ENCODE measurements at places on chromosomes 6 and 20.

- no peak for DNase-seq
These were observed 5.1 kb downstream of the COX4I2 start for GRCh38 chr20:31642837-31643236.

DNA sequence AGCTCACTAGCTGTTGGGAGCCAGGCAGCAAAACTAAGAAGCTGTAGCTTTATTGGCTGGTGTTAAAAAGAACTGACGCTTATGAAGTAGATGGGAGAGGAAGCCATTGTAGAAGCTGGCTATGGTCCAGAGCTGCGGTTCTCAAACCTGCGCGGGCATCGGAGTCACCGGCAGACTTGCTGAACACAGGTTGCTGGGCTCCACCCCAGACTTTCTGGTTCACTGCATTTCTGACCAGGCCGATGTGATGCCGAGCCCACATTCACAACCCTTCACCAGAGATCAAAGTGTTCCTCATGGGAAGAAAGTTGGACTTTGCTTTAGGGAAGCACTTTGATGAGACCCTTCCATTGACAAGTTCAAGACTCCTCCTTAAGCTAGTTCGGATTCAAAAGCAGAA is 231.6 kb downstream of the QKI start:
- DNase-seq: no peak

- DNase-seq: no peak
These were observed 454.6 kb upstream of the EYS start for GRCh38 chr6:66161546-66162108.

DNA sequence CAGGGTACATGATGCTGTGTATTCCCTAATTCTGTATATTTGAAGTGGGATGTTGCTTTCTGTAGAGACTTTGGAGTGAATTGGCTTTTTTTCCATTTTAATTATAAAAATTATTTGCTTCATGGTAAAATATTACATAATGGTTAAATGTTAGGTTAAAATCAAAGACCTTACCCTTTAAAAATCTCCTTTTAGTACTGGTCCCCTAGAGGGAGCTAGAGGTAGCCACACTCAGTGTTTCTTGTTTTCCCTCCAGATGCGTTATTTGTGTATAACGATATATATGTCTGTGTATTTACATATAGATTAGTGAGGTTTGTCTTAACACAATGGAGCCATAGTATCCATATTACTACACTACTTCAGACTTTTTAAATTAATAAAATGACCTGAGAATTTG is 146.7 kb downstream of the PLCB4 start:
- no peak for DNase-seq

DNA sequence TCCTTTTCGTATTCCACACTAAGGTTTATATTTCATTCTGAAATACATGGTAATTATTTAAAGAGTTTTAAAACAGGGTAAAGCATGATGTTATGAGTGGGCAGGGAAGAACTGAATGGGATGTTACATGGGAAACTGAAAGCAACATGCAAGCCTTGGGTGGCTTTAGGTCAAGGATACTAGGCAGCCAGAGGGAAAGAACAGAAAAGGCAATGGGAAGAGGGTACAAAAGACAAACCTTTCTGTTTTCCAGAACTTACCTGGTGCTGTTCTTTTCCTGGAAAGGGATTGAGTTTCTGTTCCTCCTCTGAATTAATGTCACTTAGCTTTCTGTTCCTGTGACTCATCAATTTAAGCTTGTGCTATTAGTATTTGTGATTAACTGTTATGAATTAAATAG is 71.2 kb upstream of the SMIM8 start:
- DNase-seq: no peak

DNA sequence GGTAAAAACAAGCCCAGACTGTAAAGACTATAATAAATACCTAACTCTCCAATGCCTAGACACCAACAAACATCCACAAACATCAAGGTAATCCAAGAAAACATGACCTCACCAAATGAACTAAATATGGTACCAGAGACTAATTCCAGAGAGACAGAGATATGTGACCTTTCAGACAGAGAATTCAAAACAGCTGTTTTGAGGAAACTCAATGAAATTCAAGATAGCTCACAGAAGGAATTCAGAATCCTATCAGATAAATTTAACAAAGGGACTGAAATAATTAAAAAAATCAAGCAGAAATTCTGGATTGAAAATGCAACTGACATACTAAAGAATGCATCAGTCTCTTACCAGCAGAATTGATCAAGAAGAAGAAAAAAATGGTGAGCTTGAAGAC is 26.6 kb downstream of the NCOA6 start:
- DNase-seq: no peak

- peak; percentile 10 for DNase-seq
These were observed 153.5 kb downstream of the DLL1 start for GRCh38 chr6:170137176-170137891.

GRCh38 chr6:155147958-155148663 is 115.7 kb upstream of the CLDN20 start:
- no peak for DNase-seq

GRCh38 chr6:108789475-108789874 is 58.7 kb upstream of the ARMC2 start:
- DNase-seq: no peak

DNA sequence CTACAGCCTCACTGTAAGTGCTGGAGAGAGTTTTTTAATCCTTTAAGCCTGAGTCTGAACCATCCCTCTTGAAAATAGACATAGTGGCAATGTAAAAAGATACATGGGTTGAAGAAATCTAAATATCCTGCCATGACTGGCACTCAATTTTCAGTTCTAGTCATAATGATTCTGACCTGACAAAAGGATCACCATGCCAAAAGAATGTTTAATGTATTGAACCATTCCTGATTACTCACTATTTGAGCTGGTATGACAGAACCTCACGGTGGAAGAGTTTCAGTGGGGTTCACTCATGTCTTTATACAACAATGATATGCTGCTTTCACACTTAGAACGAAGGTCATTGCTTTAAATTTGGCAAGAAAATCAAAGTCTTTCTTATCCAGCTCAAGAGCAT is 93.4 kb downstream of the HIVEP2 start:
- DNase-seq: peak; percentile 62

- DNase-seq: peak; percentile 50
These were observed 79.9 kb downstream of the GCLC start for GRCh38 chr6:53464927-53465460.

DNA sequence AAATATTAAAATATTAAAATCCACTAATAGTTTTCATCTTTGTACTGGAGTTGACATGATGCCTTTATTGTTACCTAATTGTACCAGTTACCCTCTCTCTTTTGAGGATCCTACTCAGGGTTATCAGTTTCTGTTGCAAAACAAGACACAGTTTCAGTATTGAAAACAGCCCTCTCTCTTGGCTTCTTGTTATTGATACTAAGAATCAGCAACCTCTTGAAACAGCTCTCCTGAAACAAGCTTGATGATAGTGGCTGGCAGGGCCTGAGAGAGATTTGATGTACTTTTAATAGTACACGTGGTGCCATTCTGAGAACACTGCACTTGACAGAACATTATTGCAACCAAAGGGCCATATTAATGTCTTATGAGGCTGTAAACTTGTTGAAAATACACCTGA is 64.9 kb upstream of the MEI4 start:
- no peak for DNase-seq

- DNase-seq: no peak
These were observed 232.6 kb downstream of the TMEM242 start for GRCh38 chr6:157090736-157091135.

- DNase-seq: no peak
These were observed 369.4 kb upstream of the IMPG1 start for GRCh38 chr6:76441875-76442274.

- DNase-seq: no peak
These were observed 17.6 kb upstream of the CDKN1A start for GRCh38 chr6:36660771-36661471.

DNA sequence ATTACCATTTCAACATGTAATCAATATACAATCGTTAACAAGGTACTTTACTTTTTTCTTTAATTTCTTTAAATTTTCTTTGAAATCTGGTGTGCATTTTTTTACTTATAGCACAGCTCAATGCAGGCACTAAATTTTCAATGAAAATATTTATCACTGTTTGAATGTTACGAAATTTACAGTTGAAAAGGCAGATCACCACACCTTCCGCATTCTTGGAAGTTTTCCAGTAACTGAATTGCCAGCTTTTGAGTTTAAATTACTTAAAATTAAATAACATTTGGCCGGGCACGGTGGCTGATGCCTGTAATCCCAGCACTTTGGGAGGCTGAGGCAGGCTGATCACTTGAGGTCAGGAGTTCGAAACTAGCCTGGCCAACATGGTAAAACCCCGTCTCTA is 309.9 kb downstream of the BMP7 start:
- no peak for DNase-seq

GRCh38 chr6:39226639-39227329 is 2.5 kb downstream of the KCNK5 start:
- DNase-seq: no peak

GRCh38 chr6:124962639-124963415 is 590 bp downstream of the RNF217 start:
- peak; percentile 51 for DNase-seq

GRCh38 chr6:91196729-91197128 is 609.9 kb upstream of the MAP3K7 start:
- DNase-seq: no peak

- DNase-seq: no peak
These were observed 36.4 kb downstream of the CEP250 start for GRCh38 chr20:35491823-35492222.

- DNase-seq: no peak
These were observed 266.0 kb downstream of the SLC24A3 start for GRCh38 chr20:19478320-19478895.

DNA sequence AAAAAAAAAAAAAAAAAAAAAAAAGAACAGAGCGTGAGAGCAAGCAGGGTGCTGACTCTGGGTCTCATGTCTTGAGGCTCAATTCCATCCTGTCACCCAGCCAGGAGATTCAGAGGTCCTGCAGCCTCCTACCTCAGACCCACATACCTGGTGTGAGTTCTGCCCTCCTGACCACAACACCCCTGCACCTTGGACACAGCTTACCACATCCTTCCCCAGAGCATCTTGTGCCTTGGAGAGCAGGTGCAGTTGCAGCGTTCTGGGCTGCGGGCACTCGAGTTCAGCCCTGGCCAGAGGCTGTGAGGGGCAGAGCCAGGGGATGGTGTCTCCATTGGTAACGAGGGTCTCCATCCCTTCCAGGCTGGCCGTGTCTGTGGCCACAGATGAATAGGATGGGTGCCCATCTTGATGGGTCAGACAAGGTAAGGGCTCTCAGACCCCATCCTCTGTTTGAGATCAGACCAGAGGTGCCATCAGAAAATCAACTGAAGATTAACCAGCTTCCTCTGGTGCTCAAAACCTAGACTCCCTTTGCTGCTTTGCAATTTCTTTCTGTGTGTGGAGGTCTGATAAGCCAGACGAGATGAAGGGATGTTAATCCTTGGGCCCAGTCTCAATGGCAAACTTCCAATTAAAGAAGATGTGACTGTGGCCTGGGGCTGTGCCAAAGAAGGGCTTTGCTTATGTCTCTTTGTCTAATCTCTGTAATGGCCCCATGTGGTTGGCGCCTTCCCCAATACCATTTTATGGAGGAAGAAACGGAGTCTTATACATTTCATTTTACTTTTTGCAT is 14.7 kb upstream of the ZNF831 start:
- no peak for DNase-seq

DNA sequence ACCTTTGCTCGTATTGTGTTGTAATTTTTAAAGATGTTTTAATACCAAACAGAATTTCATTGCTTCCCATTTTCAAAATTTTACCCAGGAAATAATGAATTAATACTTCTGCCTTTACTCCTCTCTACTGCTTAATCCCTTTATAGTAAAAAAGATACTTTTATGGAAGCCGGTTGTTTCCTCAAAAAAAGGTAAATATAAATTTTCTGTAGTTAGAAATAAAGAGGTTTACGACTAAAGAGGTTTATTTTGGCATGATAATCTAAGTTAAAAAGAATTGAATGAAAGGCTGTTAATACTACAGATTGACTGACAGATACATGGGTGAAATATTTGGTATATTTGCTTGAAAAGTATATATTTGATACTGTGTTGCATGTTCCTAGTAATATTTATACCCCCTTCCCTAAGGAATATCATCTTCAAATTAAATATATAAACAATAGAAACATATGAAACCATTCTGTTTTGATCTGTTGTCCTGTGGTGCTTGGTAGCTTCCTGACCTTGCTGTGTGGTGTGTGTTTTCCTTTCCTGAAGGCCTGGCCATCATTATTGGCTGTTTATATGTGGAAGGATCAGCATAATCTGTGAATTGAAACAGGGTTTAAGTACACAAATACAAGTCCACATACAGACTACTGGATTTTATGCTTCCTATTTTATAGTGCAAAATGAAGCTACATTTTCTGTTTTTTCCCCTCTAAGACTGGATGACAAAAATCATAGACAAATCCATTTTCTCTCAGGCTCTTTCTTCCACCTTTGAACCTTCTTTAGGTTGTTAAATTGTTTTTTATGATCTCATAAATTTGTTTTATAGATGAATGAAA is 2.3 kb downstream of the LIN28B start:
- DNase-seq: no peak

GRCh38 chr20:58243653-58244410 is 15.4 kb upstream of the ANKRD60 start:
- peak; percentile 33 for DNase-seq

GRCh38 chr20:31698803-31699718 is 23.6 kb downstream of the BCL2L1 start:
- peak; percentile 97 for DNase-seq

- no peak for DNase-seq
These were observed 5.9 kb downstream of the WASF1 start for GRCh38 chr6:110173506-110174132.

GRCh38 chr6:26284537-26285142 is 80.4 kb upstream of the BTN3A2 start:
- DNase-seq: peak; percentile 73

- no peak for DNase-seq
These were observed 210.1 kb upstream of the CNR1 start for GRCh38 chr6:88376197-88376596.

DNA sequence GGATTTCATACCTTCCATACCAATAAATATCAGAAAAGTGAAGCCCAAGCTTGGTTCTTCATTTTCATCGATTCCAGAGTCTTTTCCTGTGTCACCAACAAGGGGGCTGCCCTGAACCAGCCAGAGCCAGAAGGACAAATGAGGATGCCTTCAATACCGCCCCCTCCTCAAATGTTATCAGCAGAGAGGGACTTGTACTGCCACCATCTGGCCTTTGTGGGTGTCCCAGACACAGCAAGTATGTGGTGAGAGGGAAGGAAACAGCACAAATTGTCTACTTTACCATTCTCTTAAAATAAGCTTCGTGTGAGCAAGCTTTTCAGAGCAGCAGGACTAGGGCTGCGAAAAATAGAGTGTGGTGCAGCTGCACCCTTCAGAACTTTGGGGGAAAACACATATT is 165.3 kb downstream of the SOBP start:
- no peak for DNase-seq

DNA sequence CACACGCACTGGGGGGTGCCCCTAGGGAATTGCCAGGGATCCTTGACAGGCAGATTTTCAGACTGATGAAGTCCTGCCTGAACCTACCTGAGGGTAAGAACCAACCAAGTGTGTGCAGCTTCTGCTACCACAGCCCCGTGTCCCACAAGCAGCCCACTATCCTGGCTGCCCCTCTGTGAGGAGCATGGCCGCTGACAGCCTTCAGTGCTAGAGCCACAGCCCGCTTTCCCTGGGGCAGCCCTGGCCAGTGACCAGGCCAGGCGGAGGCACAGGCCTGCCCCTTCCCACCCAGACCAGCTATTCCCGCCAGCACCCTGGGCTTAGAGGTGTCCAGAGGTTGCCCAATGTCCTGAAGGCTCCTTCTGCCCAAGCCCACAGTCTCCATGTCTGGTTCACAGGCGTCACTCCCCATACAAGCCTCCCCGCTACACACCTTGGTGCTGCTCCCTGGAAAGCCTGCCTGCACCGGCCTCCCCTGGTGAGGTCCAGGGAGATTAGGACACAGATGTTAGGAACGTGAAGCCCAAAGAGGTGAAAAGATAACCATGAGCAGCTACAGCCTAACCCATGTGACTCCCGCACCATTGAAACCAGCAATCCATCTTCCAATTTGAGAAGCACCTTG is 207.0 kb downstream of the SYNDIG1 start:
- no peak for DNase-seq

Measured in EL (cell line).